Stomach (tissue), 19 donors: ENCODE measurements at places on chromosomes 3 and 15. TPM values are rescaled to one million over a fixed set of nuclear protein-coding genes. Genes with fewer than 3 reads are reported as not detected.

NMNAT3 gene
- 8.0 TPM for total RNA-seq

TRANK1 gene
- total RNA-seq = 13.5 TPM

SKOR1 gene
- total RNA-seq = 0.14 TPM

HRG gene
- not detected for total RNA-seq

TLR9 gene
- not detected for total RNA-seq

POC1A gene
- 1.8 TPM for total RNA-seq

CFAP161 gene
- not detected for total RNA-seq

VWA5B2 gene
- 16.5 TPM for total RNA-seq

ELL3 gene
- 29.0 TPM for total RNA-seq

GABRG3 gene
- not detected for total RNA-seq

ARL14 gene
- 17.5 TPM for total RNA-seq

FBXW12 gene
- total RNA-seq = not detected

CFAP20DC gene
- not detected for total RNA-seq

LCMT2 gene
- 2.3 TPM for total RNA-seq

CCDC39 gene
- not detected for total RNA-seq
